ENCODE measurements at places on chromosomes 12 and 14. TPM values are rescaled to one million over a fixed set of nuclear protein-coding genes. Genes with fewer than 3 reads are reported as not detected.

The TOMM20L gene
- not detected for total RNA-seq

The PLEKHG7 gene
- not detected for total RNA-seq

The KRT85 gene
- total RNA-seq = not detected

DNA sequence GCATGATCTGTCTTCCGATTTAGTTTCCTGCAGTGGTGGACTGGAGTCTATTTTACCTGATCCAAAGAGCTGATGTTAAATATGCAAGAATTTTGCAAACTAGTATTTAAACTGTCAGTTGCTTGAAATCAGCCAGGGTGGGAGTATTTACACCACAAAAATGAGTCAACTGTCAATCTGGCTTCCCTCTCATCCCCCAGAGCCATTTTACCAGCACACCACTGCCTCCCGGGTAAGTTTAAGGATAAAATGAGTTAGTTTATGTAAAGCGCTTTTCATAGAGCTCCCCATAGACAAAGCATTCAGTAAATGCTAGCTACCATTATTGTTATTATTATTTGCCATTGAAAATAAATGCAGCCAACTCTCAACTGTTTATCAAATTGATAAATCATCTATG is 106.3 kb upstream of the FRMD6 start:
- no peak overlapping the region for H3K27ac ChIP-seq
- DNase-seq = no peak
- H3K4me1 ChIP-seq = no peaks in the 10 kb centered on the region
- H3K27me3 ChIP-seq = peaks cover 20% of the 10 kb centered on the region
- no peaks in the 10 kb centered on the region for H3K36me3 ChIP-seq

Measured in activated naive CD8-positive, alpha-beta T cell treated with anti-CD3 and anti-CD28 coated beads, Interleukin-2, amount 10 ng/mL, durations not matched to agents 7 days and 5 days (primary cell).